ENCODE measurements at places on chromosomes 5 and 9.

DNA sequence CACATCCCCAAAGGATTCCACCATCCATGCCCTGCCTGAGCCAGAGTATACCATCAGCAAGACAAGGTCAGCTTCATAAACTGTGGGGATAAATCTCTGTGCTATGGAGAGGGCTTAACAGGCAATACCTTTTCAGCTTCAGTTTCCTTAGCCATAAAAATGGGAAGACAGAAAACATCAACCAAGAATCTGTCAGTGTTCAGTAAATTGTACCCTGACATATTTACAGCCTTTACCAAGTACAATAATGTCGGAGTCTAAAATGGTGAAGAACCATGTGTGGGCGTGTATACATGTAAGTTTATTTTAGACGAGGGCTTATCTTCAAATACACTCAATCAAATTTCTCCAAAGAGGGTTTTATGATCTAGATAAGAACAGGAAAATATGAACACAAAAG, 94.7 kb downstream of the ELAVL2 start:
- DNase-seq: no peak

GRCh38 chr5:83101514-83101913, 24.2 kb downstream of the XRCC4 start:
- no peak for DNase-seq

DNA sequence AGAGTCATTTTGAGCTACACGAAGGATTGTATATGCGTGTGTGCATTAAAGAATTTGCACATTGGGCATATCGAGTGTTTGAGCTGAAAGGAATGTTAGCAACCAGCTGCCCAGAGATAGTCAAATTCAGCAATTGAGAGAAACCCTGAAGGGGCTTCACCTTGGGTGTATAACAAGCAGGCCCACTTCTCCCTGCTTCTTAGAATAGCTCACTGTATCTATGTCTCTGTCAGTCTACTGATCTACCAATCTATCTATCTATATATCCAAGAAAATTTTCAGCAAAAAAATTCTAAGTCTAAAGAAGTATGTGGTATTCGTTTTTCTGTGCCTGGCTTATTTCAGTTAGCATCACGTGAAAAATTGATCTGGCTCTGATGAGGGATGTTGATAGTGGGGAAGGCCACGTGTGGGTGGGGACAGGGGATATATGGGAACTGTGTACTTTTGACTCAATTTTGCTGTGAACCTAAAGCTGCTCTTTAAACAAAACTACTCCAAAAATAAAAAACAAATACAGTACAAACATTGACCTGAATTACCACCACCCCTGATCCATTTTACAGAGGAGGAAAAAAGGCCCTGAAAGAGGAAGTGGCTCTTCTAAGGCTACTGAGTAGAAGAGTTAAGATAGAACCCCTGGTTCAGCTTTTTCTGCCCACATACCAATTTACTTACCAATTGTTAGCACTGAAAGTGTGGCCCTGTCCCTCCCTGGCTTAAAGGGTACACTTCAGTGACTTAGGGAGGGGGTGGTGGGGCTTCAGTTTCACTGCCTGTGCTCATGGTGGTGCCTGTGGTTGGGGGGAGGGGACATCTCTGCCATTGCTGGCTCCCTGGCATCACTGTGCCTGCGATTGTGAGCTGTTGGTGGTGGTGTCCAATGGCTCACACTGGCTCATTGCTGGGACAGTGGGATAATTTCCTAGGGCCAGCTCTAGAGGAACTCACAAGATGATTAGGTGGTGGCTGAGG, 141.8 kb downstream of the DOCK2 start:
- DNase-seq: no peak

DNA sequence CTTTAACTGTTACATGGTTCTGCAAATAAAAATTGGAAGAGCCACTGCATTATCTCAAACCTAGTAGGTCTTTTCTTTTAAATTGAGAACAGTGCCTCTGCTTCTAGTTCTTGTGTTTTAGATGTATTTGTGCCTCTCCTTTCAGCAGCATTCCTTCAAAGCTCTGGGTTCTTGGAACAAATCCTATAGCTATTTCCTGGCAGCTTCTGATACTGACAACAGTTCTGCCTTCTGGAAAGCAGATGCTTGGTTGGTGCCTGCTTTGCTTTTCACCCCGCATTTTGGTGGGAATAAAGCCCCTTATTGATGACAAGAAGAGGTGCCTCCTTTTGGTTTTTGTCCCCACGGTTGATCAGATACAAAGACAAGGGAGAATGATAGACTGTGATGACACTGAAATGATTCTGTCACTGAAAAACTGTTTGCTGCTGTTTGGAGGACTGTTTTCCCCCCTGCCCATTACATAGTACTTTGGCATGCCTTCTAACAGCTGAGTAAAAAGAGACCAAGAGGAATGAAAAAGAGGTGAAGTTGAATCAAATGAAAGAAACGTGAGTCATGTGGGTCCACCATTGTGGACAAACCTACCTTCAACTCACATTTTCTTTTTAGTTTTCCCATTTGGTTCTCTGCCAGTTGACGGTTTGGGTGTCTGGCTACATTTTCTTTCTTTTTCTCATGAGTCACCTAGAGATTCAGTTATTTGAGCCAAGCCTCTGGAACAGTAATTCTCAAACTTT, 5.6 kb downstream of the PTCD2 start:
- DNase-seq: no peak

DNA sequence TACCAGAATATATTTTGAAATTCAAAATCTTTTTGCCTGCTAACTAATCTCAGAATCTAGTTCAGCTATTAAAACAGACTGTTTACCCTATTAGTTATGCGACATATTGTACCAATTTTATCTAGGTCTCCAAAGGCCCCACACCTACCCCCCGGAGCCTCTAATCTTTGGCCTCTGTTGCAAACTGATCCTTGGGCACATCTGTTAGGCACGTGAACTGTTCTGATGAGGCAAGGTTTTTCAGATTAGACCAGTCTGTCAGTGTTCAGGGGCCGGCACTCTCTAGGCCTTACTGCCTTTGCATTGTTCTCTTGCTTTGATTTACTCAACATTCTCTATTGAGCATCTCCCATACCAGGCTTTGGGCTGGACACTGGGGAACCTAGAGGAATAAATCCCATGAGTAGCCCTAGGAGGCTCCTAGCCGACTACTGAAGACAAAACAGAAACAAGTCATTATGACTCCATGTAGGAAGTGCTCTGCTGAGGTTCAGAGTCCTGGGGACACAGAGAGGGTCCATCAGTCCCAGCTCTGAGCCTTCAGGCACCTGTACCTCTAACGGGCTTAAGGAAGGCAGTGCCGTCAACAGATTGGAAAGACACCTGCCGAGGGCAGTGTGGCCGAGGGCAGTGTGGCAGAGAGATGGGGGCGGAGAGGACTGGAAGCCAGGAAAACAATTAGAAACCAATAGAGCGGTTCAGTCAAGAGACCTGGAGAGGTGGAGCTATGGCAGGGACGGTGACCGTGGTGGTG, 245.1 kb downstream of the AOPEP start:
- DNase-seq: no peak

All from stimulated activated CD4-positive, alpha-beta T cell treated with anti-CD3 and anti-CD28 coated beads, TNF-alpha, amount 100 ng/mL, for 4 hours (primary cell).